ENCODE measurements at places on chromosomes 3 and 15.

DNA sequence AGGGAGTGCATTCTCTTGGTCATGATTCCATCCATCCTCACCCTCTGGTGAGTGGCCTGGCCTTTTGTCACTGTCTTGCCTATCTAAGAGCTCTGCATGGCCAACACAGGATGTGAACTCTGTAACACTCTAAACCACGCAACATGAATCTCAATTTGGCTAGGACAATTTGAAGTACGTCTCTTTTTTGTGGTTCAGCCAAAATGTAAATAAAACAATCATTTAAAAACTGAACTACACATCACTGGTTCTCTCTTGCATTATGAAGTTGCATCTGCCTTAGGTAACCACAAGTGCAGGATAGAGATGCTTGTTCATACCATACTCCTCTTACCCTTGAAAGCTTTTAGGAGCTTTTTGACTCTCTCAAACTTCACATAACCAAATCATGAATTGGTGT, 27.3 kb downstream of the CCR3 start:
- DNase-seq, result no peak

DNA sequence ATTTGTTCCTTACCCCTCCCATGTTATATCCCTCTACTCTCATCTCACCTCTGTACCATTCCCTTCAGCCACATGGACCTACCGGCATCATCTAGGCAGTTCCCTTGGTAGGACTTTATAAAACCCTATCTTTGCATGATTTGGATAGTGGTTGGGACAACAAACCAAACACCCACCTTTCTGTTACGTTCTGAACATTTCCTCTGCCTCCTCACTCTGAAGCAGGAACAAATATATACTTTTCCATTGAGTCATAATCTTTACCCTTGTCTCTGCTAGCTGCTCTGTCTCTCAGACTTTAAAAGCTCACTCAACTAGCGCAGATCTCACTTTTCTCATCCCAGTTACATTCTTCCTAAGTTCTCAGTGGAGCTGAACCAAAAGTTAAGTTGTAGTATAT, 17.8 kb downstream of the UBXN7 start:
- no peak for DNase-seq

DNA sequence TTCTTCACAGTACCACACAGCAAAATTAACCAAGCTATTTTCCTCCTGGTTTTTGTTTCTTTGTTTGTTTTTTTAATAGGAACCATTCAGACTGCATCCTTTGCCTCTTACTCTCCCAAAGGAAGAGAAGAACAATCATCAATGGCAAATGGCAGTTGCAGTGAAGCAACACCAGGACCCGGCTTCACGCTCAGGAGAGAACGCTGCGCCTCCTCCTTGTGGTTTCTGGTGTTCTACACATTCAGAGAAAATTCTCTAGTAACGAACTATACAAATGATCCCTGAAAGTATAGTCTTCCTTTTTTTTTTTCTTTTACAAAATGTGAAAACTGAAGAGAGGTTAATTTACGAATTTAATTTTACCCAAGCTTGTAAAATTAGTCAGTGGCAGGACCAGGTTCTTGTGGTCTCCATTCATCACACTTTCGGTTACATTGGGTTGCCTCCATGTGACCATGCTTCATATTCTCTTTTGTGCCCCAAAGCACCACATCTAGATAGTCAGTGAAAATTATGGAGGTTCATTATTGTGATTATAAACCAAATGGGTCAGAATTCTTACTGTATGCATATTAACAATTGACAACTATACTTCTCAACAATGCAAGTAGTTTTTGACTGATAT, 10.6 kb upstream of the MINDY2 start:
- no peak for DNase-seq

DNA sequence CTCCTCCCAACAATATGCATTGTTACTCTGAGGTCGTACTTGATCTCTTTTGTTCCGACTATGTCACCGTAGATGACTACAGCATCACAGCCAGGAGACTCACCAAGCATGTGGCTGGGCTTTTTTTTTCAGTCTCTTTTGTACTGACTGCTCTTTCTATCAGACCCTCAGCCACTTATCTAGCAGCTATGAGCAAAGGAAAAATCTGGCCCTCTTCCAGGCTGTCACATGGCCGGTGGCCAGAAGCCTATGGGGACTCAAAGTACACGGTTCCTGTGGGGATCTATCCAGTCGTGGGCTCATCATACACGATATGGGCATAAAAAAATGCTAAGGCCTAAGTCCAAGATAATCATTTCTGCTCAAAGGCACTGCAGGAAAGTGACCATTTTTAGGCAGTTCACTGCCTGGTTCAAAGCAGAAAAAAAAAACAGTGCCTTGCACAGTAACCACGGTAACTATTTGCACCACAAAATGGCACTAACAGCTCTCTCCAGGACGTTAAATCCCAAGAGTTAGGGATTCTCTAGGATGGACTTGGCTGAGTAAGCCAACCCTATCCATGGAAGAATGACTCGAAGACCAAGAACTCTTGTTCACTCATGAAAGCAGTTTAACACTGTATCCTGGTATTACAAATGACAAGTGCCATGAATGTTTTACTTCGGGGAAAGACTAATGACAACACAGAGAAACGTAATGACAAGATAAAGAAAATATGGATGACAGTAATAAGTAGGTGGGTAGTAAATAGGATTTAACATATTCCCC, 50.3 kb downstream of the SHQ1 start:
- no peak for DNase-seq
